ENCODE measurements at places on chromosomes 11 and 22.

- DNase-seq = no peak
Observed at GRCh38 chr11:7905549-7905948, 25.5 kb downstream of the OR10A6 start.

DNA sequence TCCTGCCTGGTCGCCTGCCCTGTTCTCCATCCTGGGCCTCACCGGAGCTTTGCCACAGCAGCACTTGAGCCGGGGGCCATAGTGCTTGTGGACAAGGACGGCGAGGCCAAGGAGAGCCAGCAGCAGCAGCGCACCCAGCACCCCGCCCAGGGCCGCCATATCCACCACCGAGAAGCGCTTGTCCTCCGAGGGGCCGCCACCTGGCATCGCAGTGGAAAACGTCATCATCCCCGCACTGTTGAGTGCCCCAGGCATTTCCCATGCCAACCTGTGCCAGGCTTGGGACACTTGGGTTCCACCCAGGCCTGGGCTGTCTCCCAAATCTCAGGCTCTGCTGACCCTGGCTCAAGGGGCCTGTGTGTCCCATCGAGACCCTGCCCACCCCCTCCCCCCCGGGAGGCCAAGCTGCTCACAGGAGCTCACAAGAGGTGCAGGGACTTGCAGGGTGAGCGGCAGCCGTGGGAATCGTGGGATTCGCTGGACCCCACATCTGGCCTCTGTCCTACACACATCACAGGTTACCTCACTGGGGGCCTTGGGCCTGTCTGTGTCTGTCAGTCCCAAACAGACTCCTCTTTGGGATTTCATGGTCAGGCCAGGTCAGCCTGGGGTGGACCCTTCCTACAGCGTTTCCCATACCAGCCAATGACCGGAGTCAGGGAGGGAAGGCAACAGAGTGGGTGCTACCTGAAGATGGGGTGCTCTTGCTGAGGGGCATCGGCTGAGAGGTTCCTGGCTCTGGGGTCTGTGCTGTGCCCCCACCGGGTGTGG lies 2.3 kb upstream of the IRF7 start:
- DNase-seq = no peak

GRCh38 chr11:76315182-76315853 lies 65.6 kb downstream of the THAP12 start:
- no peak for DNase-seq

DNA sequence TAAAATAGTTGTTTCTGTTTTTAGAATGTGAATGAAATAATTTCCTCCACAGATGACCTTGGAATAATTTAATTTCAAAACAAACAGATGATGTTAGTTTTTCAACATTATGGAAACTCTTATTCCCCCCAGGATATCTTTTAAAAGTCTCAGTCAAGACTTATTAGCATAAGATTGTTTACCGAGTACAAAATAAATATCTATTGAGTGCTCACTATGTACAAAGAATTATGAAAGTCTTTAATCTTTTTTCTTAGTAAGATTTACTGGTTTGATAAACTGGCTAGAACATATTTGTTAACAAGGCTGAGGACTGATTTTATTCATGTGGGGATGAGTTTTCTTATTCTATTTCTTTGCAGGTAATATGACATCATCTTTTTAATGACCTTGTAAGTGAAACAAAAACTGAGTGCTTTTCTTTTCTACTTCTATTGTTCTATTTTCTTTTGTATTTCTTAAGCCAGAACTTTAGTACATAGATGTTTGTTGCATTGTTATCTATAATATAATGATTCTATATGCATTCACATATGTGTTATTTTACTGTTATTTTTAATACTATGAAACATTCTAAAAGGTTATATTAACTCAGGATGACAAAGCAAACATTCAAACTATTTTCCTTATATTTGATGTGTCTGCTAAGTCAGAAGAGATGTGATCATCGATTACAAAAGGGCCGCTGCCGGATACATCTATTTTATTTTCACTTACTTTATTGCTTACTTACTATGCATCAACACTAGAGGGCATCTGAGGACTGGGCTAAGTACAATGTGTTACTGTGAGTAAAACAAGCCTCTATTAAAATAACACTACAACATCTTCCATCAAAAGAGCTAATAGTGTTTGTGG lies 111.0 kb upstream of the ARHGAP42 start:
- peak; percentile 64 for DNase-seq

DNA sequence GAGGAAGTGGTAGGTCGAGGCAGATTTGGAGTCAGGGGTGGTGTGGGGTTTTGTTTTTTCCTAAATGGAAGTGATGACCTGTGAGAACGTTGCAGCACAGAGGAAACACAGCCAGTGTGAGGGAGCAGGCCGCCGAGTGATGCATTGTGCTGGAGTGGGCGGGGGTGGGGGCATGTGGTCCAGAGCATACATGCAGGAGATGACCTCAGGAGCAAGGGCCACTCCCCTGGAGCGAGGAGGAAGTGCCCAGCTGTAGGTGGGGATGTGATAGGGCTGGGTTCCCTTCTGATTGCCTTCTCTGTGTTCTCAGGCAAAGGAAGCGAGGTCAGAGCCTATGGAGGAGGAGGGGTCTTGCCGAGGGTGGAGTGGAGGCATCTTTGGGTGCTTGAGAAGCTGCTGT lies 81.4 kb downstream of the PPP6R3 start:
- peak; percentile 88 for DNase-seq

- DNase-seq = no peak
Observed at GRCh38 chr11:116471608-116472256, 301.1 kb downstream of the BUD13 start.

DNA sequence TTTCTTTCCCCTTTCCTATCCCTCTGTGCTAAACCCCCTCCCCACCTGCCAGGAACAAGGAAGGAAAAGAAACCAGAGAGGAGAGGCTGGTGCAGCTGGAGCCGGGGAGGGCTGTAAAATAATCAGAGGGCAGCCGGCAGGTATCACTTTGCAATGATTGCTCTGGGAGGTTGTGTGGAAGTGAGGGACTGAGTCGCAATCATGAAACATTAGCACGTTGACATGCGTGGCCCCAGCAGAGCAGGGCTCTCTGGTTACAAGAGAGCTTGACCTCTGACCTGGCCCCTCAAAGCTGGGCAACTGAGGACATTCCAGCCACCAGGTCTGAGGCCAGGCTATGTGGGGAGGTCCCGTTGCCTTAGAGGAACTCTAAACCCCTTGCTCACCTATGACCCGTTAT lies 170.8 kb upstream of the BDNF start:
- DNase-seq = no peak

DNA sequence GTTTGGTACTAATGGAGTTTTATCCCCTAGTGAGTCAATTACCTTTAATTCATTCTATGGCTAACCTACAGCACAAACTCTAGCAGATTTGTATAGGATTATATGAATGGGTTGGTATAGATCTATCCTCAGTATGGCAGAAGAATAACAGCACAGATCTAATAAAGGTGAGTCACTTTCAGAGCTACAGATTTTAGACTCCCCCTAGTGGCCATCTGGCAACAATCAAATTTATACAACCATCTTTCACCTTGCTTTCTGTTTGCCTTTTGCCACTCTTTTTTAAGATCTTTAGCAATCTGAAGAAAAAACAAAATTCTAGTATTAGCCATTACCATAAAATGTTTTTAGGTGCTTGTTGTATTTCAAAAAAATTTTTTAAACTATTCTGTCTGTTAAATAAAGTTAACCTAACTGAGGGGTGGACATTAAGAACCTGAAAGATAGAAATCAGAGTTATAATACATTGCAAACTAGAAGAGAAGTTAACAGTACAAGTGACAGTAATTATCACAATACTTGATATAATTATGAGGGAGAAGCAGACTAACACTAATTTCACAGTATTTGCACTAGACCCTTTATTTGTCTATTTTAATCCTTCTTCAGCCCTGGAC lies 25.8 kb downstream of the DDIAS start:
- DNase-seq = peak; percentile 72

DNA sequence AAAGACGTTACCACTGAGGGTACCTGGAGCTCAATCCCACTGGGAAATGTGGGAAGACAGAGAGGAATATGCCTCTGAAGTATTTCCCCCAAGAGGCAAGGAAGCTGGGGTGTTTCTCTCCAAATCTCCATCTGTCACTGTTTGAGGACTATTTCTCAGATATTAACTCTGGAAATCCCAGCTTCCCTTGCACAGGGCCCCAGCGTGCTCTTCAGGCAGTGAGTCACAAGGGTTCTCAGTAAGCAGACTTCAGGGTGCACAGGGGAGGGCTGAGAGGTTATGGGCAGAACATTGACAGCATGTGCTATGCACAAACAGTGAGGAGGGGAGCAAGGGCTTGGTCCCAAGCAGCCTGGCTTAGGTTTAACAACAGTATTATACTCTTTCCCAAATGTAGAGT lies 60.9 kb upstream of the EED start:
- DNase-seq = peak; percentile 88

DNA sequence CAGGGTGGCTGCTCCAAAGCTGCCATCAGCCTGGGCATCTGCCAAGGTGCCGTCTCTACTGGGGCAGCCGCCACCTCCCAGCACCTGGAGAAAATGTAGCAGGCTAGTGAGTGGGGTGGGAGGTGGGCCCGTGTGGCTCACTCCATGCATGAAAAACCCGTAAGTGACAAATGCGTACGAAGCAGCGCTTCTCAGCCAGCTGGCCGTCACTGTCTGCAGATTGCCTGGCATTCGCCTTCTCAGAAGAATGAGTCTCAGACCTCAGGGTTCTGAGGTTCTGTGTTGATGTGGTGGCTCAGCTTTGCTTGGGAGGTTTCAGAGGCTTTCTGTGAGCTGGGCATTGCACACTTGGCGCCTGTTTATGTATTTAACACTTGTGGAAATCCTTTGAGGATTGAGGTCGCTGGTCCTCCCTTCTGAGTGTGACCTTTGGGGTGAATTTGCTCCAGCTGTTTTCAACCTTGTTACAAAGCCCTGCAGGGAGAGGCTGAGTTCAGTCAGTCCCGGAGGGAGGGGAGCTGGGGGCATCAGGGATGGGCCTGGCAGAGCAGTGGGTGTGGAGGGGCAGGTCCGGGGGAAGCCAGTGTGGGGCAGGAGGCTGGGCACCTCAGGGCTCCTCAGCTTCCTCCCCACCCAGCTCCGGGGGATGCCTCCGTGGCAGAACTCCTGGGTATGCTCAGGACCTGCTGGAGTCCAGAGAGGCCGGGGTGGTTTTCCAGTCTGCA lies 977.0 kb downstream of the TBC1D22A start:
- DNase-seq = no peak

GRCh38 chr11:6319001-6319703 lies 1.1 kb downstream of the CAVIN3 start:
- peak; percentile 31 for DNase-seq

DNA sequence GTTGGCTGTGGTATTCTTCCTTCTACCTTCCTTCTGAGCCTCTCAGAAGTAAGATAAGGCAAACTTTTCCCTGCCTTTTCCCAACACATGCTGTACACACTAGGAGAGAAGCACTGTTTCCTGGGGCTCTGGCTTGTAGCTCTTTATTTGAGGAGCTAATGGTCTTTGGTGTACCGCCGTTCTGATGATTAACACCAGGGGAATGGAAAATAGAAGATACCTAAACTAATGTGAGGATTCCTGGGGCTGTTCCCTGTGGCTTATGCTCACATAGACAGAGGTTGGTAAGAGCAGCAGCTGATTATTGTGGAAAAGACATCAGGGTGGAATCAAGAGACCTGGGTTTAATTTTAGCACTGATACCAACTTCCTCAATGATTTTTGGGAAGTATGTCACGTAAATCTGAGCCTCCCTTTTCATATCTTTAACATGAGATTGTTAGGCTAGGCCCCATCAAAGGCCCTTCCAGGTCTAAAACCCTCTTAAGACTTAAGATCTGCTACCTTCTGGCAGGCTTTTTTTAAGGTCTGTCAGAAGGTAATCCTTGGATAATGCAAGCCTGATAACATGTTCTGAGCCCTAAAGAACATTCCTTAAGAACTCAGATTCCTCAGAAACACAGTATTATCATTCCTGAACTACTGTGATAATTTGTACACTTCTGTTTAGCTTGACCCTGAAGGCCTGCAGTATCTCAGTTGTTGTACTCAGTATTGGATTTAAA lies 24.8 kb upstream of the RCE1 start:
- DNase-seq = no peak

DNA sequence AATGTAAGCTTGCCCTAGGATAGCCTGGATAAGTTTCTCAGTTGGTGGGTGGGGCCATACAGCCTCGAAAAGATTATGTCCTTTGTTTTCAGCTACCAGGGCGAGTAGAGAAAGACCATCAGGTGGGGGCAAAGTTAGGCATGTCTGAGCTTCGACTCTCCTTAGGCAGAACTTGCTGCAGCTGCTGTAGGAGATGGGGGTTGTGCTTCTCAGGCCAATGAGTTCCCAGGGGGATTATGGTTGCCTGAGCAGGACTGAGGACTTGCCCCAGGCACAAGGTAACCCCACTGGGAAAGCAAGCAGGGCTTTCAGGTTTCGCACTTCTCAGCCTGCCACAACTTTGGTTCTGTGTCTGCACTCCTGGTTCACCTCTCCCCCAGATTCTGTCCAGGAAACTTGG lies 173.4 kb upstream of the SESN3 start:
- DNase-seq = no peak

DNA sequence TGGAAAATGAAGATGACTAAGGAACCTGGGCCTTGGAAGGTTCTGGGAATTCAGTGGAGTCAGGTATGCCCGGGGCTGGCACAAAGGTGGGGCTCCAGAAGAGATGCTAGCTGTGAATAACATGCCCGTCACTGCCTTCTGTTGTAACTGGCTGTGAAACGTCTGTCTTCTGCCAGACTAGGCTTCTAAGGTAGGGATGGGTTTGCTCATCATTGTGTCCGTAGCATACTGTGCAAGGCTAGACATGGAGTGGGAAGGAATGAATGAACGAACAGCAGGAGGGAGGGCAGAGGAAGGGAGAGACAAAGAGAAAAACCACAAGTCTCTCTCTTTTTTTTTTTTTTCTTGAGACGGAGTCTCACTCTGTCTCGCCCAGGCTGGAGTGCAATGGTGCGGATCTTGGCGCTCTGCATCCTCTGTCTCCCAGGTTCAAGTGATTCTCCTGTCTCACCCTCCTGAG lies 327.4 kb downstream of the MN1 start:
- no peak for DNase-seq

DNA sequence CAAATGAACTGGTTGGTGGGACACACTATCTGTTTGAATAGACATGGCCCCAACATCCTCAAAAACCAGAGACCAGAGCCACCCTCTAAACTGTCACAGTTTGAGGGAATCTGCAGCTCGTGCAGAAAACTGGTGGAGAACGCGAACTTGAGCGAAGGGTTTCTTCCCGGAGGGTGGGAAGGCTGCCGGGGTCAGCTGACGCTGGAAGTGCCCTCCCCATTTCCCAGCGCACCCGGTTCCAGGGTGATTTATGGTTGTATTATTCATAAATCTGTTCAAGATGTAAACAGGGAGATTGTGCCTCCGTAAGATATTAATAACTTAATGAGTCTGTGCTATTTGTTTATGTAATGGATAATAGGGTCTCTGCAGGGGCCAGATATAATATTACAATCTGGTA lies 1396.7 kb downstream of the BRD1 start:
- no peak for DNase-seq

GRCh38 chr22:24105013-24105360 lies 76.3 kb upstream of the SUSD2 start:
- no peak for DNase-seq

GRCh38 chr22:31818481-31819392 lies 64.9 kb downstream of the DEPDC5 start:
- no peak for DNase-seq
